Activated effector memory CD4-positive, alpha-beta T cell treated with Interleukin-2 at 50 U/mL for 16 hours (primary cell): ENCODE measurements at places on chromosomes 16 and 17.

DNA sequence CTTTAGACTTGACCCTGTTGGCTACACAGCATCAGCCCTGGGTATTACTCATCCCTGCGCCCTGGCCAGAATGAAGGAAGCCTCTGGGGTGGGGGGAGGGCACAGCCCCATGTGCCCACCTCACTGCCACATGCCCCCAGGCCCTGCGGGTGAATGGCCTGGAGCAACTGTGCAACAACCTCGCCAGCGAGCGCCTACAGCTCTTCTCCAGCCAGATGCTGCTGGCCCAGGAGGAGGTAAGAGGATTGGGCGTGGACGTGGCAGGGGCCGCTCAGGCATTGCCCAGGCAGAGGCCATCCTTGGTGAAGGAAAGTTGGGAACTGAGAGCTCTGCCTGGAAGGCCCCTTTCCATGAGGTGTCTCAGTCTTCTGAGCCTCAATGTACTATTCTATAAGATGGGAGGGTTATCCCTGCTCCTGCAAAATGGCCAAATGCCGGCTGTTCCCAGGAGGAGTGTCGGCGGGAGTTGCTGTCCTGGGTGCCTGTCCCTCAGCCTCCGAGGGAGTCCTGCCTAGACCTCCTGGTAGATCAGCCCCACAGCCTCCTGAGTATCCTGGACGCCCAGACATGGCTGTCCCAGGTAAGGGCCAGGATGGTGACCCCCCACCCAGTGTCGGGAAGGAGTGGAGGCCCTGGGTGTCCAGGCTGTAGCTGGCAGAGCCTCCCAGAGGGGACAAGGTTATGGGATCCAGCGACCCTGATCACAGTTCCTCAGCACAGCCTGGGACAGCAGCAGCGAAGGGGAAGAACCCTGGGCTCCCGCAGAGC is 8.9 kb downstream of the MYO15B start:
- no peak for DNase-seq

DNA sequence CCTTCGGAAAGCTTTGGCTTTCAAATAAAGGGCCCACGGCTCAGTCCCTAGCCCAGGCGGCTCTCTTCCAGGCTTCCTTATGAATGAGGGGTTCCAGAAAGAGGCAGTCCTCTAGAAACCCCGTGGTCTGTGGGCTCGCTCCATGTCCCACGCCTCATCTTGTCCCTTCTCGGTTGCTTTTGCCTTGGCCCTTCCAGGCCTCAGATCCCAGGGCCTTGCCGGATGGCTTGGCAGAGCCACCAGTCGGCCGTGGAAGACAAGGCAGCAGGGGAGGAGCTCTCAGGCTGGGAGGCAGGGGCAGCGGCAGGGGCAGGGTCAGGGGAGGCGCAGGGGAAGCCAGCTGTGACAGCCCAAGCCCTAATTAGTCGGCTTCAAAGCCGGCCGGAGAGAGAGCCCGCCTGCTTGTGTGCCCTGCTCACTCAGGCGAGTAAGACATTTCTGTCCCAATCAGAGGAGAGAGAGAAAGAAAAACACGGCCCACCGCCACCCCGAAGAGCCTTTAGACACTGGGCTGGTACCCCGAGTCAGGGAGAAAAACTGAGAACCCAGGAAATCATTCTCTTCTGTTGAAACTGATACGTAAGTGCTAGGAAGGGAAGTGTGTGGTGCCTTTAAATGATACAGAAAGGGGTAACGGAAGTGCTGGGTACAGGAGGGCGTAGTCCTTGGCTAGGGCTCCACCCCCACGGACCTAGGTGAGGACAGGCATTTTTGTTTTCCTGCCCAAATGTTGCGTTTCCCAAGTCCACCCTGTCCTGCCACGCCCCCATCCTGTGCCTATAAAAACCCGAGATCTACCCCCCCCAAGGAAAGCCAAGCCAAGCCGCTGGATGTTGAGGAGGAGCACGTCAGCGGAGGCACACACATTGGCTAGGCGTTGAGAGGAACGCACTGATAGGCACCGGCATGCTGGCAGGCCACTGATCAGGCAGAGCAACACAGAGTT is 27.8 kb upstream of the MEIOC start:
- DNase-seq, result no peak

- no peak for DNase-seq
These were observed 5.8 kb upstream of the GNA13 start for GRCh38 chr17:65062171-65062915.

DNA sequence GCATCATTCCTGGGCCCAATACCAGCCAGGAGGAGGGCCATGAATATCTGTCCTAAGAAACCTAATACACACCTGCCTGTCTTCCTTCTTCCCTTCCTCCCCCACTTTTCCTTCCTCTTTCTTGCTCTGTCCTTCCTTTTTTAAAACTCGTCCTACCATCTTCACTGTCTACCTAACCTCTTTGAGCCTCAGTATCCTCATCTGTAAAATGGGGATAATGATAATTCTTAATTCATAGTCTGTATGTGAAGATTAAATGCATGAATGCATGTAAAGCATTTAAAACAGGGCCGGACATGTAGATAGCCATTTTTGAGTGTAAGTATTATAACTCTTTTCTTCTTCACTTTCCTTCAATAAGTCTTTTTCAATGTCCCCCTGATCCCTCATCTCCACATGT is 560 bp downstream of the CRYBA1 start:
- no peak for DNase-seq

GRCh38 chr17:6455321-6455705 is 11.1 kb downstream of the PIMREG start:
- DNase-seq, result peak; percentile 38

DNA sequence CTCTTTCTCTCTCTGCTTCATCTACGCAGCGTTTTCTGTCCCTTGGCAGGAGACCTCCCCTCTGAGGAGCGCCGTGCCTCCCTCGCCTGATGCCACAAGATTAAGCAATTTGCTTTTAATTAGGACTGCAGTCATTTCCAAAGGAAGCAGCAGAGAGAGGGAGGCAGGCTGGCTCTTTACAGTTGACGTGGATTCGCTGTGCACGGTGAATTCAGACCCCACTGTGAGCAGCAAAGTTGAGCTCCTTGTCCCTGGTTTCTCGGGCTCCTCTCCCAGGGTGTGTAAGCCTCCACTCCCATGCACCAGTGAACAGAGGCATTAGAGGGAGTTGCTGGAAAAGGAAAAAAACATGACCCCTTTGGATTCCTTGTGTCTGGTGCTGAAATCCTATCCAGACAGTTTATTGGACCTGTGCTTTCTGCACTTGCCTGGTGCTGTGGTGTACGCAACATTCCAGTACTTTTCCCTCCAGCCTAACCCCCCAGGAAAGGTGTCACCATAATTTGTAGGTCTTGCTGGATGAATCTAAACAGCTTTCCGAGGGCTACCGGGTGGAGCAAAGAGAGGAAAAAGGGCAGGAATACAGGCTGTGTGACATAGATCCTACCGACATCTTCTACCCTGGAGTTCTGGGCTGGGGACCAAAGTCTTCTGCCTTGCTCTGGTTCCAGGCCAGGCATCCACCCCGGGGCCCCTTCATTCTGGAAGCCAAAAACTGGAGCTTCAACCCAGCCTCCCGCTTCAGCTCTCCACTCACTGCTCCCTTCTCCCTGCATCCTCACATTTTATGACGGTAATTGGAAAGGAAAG is 171.0 kb downstream of the MAF start:
- DNase-seq, result no peak

DNA sequence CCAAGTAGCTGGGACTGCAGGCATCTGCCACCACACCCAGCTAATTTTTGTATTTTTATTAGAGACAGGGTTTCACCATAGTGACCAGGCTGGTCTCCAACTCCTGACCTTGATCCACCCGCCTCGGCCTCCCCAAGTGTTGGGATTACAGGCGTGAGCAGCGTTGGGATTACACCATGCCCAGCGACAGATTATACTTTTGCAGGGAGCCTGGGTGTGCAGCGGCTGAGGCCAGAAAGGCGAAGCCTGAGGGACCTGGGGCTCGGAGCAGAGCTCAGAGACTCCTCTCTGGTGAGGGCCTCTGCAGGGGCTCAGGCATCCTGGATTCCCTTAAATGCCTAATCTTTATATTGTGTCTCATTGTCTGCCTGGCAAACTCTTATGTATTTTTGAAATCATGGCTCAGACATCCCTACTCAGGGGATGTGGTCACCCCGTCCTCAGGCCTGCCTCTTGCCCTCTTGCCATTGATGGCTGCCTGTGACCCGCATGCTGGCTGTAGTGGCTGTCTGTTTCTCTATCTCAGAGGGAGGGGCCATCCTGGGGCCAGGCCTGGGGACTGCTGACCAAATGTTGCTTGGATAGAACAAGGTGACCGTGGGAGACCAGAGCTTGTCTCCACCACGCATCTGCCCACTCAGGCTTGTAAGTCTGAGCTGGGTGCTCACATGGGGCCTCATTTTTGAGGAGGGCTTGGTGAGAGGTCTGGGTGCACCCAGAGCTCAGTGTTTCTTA is 42.6 kb downstream of the B9D1 start:
- DNase-seq, result no peak

DNA sequence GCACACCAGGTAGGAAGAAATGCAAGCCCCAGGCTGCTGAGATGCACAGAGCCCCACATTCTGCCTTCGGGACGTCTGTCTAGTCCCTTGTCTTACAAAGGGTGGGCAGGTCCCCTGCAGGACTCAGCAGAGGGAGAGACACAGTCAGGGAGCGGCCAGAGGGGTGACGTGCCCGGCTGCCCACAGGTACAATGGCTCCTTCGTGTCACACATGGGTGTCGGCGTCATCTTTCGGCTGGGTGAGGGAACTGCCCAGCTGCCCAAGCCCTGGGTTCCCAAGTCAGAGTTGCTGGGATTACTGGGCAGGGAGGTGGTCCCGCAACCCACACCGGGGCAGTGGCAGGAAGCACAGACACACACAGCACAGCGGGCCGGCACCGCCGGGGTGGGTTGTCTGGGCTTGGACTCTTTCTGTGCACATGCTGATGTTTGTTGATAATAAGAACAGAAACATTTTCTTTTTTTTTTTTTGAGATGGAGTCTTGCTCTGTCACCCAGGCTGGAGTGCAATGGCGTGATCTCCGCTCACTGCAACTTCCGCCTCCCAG is 80.6 kb downstream of the JPH3 start:
- DNase-seq, result no peak

DNA sequence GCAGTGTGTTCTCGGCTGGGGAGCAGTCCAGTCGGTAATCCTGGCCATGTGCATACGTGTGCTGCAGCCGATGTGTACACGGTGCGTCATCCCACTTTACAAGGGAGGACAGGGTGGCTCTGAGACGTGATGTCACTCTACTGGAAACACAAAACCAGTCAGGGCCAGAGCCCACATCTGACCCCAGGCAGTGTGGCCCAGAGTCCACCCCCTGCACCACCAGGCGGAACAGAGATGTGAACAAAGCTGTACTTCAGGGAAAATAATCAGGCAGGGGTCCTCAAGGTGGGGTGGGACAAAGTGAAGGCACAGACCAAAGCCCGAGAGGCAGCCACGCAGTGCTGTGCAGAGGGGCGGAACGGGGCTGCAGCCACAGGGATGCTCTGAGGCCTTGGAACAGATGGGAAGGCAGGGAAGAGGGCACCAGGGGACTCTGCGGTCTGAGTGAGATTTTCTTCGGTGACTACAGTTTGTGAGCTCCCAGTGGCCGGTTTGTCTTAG is 181.5 kb downstream of the ZNF423 start:
- DNase-seq, result no peak

DNA sequence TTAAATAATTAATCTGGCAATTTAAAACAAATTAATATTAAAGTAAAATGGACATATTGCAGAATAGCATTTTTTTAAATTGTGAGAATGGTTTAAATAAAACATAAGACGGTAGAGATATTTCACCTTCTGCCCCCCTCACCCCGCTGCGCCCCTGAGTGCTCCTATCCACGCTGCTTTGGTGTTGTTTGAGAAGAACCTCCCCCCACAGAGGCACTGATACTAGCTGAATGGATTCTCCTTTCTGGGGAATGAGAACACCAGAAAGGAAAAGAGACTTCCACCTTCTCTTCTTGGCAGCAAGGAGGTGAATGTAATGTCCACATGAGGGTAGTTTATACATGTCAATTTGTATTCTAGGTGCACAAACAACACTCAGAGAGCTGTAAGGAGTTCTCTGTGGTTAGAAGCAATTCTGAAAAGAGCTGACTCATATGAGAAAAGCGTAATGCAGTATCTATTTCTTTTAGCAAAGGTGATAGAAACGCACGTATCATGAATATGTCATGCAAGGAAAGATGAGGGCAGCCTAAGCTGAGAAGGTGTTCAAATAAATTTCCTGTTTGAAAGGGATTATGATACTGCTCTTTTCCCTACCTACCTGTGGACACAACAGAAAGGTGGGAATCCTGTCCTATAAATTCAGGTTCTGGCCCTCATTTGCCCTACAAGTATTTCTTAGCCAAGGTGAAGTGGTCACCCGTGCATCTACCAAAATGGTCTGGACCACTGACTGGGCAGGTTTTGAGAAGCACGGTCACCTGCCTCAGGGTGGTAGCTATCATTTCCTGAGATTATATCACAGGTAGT is 126.9 kb downstream of the PARN start:
- no peak for DNase-seq

DNA sequence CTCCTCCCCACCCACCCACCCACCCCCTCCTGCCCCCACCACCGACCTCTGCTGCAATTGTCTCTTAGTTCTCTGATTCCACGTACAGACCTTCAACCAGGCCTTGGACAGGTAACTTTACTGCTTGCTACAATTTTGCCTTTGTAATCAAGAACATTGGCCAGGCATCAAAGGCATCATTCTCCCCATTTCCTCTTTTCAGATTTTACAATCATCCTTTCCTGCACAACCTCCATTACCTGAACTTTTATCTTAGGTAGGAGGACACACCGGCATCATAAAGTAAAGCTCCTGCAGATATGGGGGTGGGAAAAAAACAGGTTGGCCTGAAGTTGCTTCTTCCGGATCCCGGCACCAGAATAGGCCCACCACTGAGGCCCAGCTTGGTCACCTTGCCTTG is 25.7 kb upstream of the SUPT4H1 start:
- DNase-seq, result no peak

DNA sequence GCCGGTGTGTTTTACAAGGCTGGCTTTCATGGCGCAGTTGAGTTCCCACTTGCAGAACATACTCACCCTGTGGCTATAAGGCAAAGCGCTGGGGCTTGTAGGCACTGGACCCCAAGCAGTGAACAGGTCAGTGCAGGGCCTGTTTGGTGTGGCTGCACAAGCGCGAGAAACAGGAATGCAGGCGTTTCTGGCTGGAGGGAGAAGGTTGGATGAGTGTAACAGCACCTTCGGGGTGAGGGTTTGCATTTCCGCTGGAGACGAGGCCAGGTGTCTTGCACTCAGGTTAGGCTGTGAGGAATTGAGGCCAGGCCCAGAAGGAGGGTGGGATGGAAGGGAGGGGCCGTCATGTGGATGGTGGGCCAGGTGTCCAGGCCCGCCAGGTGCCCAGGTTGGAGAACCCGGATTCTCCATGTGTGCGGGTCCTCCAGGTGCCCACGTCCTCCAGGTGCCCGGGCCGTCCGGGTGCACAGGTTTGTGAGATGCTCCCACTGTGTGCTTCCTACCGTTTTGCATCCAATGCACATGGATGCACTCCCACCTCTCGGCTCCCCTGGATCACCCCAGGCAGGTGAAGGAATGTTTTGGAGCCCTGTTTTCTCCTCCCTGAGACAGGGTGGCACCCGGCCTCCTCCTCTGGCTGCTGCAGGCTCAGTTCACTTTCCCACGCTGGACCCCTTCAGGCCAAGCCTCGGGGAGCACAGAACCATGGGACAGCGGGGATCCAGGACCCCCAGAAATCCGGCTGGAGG is 46.0 kb downstream of the SLC7A5 start:
- DNase-seq, result no peak

GRCh38 chr16:56892705-56893104 is 27.7 kb downstream of the SLC12A3 start:
- no peak for DNase-seq

GRCh38 chr17:31535581-31535981 is 144.1 kb downstream of the RAB11FIP4 start:
- no peak for DNase-seq
